SJSA1 (cell line): ENCODE measurements at places on chromosomes 2 and 18. TPM values are rescaled to one million over a fixed set of nuclear protein-coding genes. Genes with fewer than 3 reads are reported as not detected.

DNA sequence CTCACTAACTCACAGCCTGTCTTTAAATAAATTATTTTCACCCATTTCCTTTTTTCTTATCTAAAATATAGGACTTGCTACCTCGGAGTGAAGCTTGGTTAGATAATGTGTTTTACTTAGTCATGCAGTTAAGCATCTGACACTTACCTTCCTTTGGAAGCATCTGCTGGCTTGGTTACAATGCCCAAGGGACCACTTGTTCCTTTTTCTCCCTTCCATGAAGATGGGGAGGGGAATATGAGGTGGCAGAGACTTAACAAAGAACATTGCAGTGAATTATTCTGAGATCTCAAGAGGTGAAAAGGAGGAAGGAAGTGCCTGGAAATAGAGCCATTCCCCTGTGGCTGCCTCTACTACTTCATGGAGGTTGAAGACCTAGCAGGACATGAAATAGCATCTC is 145.4 kb upstream of the FOSL2 start:
- no peak for DNase-seq

- no peak for DNase-seq
Measured at GRCh38 chr2:148027822-148028221, 6.9 kb downstream of the MBD5 start.

DNA sequence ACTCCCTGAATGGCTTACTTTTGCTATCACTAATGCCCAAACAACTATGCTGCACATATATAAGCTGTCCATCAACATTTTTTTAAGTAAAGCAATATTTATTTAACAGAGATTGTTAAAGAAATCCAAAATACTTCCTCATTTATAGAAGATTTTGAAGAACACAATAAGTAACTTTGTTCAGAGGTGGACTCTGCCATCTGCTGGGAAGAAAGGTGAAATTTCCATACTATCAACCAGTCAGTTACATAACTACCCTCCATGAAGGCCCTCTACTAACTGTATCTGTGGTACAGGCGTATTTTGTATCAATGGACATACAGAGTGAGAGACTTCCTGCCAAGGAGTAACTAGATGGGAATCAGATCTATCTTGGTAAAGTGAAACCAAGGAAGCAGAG is 106.0 kb downstream of the DTNB start:
- no peak for DNase-seq

DNA sequence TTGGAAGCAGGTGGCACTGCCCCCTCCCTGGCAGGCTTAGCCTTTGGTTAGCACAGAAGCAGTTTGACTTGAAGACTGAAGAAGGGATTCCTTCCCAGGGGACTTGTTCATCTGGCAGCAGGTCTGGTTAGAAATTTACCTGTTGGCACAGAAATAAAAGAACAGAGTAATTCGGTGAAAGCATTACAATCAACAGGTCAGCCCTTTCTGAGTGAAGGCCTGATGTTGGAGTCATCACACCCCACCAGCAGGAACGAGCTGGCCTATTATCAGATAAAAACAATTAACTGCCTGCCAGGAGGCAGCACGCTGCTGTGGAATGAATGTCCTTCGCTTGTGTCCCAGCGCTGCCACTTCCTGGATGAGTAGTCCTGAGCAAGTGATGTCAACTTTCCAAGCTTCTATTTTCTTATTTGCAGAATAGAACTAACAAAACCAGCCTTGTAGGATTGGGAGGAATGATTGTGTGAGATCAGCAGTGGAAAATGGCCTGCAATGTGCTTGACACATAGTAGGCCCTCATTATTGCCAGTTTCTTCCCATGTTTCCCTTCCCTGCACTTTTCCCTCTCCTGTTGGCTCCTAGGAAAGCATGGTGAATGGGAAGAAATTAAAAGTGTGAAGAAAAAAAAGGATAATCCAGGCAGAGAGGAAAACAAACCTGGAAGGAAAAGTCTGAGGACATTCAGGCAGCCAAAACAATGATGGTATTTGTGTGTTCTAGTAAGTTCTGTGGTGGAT is 29.0 kb downstream of the LGALSL start:
- DNase-seq: no peak

- peak; percentile 19 for DNase-seq
Measured at GRCh38 chr2:42359965-42360483, 993 bp downstream of the COX7A2L start.

DNA sequence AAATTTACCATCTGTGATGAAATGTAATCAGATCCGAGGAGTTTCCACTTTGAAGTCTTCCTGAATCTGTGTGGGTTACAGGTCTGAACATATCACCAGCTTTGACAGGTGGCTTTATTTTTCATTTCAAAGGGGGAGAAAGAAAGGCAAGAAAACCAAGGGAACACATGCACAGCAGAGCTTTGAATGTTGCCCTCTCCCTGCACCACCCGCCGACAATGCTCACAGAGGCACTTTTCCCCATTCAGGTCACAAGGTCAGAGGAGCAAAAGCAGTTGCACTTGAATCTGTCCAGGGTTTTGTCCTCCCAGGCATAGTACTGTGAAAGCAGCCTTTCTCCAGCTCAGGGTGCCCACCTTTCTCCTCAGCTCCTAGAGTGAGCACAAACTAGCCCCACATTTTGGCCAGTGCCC is 130.2 kb downstream of the OSR1 start:
- no peak for DNase-seq

- no peak for DNase-seq
Measured at GRCh38 chr2:207201416-207201815, 35.7 kb upstream of the KLF7 start.

- no peak for DNase-seq
Measured at GRCh38 chr2:71858071-71858470, 289.6 kb downstream of the CYP26B1 start.

ABHD1 gene
- total RNA-seq: not detected in 2 replicates

TGFBRAP1 gene
- 16.5 and 25.8 TPM in 2 replicates for total RNA-seq

ZAP70 gene
- total RNA-seq: not detected in 2 replicates
